GM23248 (cell line): ENCODE measurements at places on chromosomes 5 and 9. TPM values are rescaled to one million over a fixed set of nuclear protein-coding genes. Genes with fewer than 3 reads are reported as not detected.

PIP5K1B gene
- not detected in 2 replicates for total RNA-seq

GRCh38 chr9:126621919-126622735 is 8.4 kb downstream of the LMX1B start:
- H3K4me3 ChIP-seq, result no peak overlapping the region
- no peaks in the 10 kb centered on the region for H3K36me3 ChIP-seq
- peaks cover 26% of the 10 kb centered on the region for H3K27me3 ChIP-seq
- no peak overlapping the region for H3K27ac ChIP-seq

GRCh38 chr5:42520957-42521356 is 97.7 kb downstream of the GHR start:
- H3K4me3 ChIP-seq, result no peak overlapping the region
- 0 out of 2 replicates have a peak, but pooled peaks cover 3% of the 10 kb centered on the region for H3K4me1 ChIP-seq
- no peak for DNase-seq
- H3K36me3 ChIP-seq, result no peaks in the 10 kb centered on the region

- DNase-seq, result no peak
- H3K4me1 ChIP-seq, result no peaks in the 10 kb centered on the region
- no peak overlapping the region for H3K27ac ChIP-seq
- no peaks in the 10 kb centered on the region for H3K27me3 ChIP-seq
These were observed 80.6 kb downstream of the RAD23B start for GRCh38 chr9:107363516-107364152.
